Activated naive CD4-positive, alpha-beta T cell treated with Interleukin-2 at 50 U/mL for 16 hours (primary cell): ENCODE measurements at places on chromosomes 16 and 17.
A peak's percentile ranks its signal among the peaks of the same experiment; 100 is the strongest.

- peak; percentile 16 for DNase-seq
Observed at GRCh38 chr16:48538746-48539484, 71.1 kb downstream of the N4BP1 start.

DNA sequence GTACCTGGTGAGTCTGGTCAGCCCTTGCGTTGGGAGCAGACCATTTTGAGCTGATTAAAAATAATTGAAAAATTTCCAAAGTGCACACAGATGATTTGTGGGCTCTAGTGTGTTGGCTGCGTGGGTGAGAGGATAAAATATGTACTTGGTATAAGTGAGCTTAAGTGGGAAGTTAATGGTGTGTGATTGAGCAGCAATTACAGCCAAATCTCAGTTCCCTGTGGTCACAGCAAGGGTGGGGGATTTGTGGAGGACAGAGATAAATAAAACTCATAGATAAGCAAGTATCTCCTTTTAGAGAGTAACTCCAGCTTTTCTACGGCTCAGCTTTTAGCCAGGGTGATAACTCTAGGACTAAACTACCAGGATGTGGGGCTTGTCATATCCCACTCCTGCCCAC lies 390.4 kb downstream of the UTP18 start:
- no peak for DNase-seq

GRCh38 chr16:30430428-30430970 lies 669 bp upstream of the DCTPP1 start:
- no peak for DNase-seq

GRCh38 chr16:12455287-12455798 lies 348.3 kb downstream of the CPPED1 start:
- peak; percentile 29 for DNase-seq

DNA sequence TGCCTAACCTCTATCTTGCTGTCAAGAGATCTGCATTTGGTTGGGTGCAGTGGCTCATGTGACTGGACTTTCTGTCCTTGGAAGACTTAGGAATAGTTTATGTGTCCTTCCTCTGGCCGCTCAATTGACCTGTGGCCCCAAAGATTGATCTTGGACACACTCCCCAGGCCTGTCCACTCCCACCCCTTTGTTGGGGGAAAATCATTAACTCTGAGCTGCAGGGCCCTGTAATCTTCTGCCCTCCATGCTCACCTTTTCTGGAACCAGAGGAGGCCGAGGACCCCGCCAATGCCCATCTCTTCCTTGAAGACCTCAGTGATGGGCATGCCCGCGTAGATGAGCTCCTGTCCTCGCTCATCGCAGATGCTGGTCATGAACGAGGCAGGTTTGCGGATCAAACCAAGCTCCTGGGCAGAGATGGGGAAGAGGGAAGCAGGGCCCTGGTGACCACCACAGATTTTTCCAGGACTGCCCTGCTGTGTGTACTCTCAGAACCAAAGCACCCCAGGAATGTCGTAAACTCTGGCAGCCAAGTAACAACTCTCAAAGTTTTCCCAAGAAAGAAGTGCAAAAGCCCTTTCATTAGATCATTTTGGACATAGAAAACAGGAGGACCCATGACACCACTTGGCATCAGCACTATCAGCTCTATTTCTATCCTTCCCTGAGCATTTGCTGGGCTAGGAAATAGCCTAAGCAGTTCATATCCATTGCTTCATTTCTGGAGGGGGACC lies 8.5 kb upstream of the KLHL11 start:
- no peak for DNase-seq

DNA sequence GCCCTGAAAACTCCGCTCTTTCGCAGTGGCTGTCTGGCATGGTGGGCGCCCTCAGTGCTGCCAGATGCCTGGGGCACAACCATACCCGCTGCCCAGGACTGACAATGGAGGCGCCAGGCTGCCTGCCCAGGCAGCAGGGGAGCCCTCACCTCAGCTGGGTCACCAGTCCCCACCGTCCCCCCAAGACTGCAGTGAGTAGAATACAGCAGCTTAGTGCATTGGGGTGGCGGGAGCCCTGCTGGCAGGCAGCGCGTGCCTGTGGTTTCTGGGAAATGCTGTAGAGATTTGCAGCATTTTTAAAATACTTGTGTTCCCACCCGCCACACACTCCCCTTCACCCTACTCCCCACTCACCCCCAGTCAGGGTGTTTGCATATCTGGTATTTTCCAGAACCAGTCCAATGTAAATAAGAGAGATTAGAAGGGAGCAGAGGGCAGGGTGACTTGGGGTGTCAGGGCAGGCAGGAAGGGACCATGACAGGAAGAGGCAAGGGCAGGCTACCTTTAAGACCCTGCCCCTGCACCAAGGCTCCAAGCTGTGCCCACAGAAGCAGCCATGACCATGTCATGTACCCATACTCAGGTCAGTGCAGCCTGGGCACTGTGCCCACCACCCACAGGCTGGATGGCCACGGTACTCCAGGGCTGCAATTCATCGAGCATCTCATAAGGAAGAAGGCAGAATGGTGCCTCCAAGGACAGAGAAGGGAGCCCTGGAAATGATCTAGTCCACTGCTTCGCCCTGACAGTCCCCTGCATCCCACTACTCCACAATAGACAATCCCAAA lies 21.5 kb downstream of the MYO18A start:
- no peak for DNase-seq

DNA sequence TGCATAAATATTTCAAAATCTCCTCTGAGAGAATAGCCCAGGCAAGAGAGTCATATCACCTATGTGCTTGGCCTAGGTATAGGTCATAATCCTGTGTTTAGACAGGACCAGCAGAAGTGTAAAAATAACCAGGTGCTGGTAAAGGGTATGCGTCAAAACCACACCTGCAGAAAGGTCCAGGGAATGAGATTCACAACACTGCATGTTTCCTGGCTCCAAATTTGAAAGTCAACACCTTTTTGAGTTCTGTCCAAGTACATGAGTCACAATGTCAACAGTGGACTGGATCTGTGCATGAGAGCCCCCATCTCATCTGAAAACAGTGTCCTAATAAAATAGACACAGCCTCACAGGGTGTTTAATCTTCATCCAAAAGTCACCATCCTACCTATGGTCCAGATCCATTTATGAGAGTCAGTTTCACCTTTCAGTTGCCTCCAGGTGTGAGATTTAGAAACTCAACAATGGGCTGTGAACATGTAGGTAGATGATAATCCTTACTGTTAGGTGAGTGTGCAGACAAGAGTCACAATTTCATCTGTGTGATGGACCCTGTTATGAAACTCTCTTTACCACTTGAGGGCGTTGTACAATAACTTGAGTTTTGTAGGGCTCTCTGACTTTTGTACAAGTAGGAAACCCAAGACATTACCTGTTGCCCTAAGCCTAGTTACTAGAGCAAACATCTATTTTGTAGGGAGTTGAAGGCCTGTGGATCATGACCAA lies 2100.7 kb downstream of the TP53TG3F start:
- DNase-seq, result no peak

DNA sequence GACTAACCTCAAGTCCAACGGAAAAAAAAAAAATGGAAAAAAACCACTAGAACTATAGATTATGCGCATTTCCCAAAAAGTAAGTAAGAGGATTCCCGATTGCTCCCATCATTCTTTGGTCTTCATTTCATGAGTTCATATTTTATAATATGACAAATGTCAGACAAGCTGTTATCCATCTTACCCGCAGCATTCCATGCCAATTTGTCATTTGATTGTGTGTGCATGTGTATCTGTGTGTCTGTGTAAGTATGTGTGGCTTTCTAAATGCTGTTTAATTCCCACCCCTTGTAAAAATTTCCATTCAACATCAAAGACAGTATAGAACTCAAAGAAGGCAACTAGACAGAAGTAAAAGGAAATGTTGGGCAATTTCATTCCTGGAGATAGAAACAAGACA lies 434.1 kb downstream of the CDH11 start:
- DNase-seq, result no peak
